GM19239 (cell line): ENCODE measurements at places on chromosomes 12 and 14.

- DNase-seq = no peak
Measured at GRCh38 chr12:2221030-2221621, 168.3 kb downstream of the CACNA1C start.

DNA sequence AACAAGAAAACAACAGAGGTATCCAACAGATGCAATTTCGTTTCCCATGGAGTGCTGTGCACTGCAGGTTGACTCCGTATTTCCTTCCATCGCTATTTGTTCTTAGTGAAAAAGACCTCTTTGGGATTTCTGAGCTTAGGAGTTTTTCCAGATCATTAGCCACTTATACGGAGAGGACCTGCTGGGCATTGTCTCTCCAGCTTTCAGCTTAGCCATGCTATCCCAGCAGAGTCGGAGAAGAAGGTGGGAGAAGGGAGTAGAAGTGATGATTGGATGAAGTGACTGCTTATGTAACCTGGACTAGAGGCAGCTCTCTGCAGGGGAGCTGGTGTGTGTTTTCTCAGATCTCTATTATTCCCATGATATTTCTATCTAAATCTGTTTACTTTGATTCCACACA lies 737.7 kb downstream of the DIO2 start:
- no peak for DNase-seq

GRCh38 chr14:103480595-103480994 lies 42.0 kb downstream of the CKB start:
- DNase-seq = no peak

DNA sequence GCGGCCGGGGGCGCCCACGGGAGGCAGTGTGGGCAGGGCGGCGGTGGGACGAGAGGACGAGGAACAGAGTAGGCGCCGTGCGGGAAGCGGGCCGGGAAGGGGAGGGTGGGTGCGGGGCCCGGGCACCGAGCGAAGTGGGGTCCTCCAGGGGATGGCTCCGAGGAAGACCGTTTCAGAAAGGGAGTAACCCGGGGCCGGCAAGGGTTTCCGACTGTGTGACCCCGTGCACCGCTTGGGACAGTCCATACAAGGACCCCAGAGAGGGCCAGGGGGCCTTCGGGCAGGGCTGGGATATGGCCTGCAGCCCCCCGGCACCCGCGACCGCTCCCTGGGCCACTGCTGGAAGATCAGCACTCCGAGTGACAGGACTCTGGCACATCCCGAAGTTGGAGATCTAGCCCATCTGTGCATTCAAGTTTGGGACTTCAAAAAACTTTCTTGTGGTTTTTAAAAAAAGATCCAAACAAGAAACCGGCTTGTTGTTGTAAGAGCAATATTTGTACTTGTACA lies 448 bp downstream of the TSPAN9 start:
- DNase-seq = no peak

- no peak for DNase-seq
Measured at GRCh38 chr12:131835616-131836171, 7.5 kb downstream of the MMP17 start.

- no peak for DNase-seq
Measured at GRCh38 chr12:4849115-4849541, 60.6 kb upstream of the KCNA1 start.

- DNase-seq = no peak
Measured at GRCh38 chr12:5507401-5507935, 75.6 kb downstream of the NTF3 start.

DNA sequence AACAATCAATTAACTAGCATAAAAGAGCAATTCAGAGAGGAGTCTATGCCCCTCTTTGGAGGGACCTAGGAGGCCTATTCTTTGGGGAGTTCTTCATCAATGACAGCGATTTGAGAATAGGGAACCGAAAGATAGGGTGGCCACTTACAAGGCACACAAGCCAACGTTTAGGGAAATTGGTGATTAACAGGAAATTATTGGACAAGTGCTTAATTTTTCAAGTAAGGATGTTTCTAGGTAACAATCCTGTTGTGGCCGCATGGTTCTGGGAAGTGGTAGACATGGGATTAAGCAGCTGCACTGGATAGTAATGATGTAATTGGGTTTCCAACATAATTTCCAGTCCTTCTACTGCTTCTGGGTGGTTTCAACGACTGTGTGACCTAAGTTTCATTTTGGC lies 83.2 kb downstream of the HMGA2 start:
- DNase-seq = no peak

DNA sequence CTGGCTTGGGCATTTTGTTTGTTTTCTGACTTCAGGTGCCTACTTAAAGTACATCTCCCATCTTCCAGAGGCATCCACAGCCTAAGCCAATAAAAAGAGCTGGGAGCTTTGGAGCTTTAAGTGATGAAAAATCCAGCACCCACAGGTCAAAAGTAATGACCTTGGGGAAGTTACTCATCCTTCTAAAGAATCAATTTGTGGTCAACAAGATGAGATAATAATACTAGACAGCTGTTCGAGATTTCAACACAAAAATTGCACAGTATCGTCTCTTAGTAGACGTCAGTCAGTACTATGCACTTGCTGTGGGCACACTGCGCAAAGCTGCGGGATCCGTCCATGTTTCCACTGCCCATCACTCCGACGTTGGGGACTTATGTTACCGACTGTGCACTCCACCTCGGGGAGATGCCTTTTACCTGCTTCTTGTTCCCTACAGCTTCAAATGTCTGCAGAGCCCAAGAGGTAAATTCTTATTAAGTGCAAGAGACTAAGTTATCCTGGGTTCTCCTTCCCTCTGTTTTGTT lies 1.3 kb downstream of the ST8SIA1 start:
- no peak for DNase-seq

DNA sequence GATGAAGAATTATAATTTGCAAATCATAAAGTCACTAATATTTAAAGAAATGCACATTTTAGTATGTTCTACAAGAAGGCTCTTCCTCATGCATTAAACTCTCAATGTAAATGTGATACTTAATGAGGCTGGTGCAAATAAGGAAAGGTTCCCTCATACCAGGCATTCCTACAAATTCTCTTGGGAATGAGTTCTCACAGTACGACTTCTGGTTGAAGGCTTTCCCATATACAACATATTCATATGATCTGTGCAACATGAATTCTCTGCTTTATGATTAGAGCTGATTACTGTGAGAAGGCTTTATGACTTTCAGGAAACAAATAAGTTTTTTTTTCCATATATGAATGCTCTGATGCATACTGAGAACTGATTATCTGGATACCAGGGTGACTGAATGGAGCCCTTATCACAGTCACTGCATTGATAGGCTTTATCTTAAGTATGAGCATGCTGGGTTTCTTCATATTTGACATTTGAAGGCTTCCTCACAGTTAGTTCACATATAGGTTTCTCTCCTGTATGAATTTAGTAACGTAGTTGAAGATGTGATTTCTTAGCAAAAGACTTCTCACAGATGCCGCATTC lies 293.9 kb downstream of the RAD51B start:
- DNase-seq = no peak

GRCh38 chr12:101967506-101967905 lies 90.1 kb downstream of the DRAM1 start:
- DNase-seq = no peak

GRCh38 chr12:116661341-116661740 lies 76.5 kb downstream of the SPRING1 start:
- DNase-seq = no peak

- no peak for DNase-seq
Measured at GRCh38 chr12:126847005-126847629, 1419.9 kb upstream of the TMEM132C start.

DNA sequence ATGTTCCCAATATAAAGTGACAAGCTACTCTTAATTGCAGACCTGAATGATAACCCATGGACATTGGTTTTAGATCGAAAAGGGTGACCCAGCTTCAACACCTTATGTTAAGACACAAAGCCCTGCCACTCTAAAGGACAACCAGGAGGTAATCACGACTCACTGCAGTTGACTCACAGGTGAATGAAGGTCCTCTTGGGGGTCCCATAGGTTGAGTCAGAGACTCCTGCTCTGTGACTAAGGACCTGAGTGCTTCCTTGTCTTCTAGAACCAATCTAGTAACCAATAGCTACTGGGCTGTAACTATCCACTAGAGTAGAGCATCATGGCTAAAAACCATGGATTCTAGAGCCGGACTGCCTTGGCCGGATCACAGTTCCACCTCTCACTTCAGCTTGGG lies 73.8 kb downstream of the KCNK10 start:
- no peak for DNase-seq

GRCh38 chr14:55514819-55515490 lies 65.1 kb upstream of the KTN1 start:
- no peak for DNase-seq

DNA sequence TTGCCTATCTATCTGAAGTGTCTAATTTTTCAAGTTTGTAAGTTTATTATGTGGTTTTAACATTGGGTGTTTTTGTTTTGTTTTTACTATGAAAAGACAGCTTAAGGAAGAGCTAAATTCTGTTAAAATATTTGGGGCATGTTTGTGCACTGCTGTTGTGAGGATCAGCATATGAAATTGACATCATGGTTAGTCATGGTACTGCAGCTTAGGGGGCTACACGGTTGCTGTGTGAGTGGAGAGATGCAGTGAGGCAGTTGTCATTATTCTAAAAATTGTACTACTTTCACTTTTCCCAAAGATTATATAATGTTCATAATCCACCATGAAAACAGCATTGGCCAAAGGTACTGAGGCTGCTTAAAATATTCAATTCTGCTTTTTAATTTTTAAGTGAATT lies 49.0 kb downstream of the ZC3H14 start:
- DNase-seq = no peak

- DNase-seq = no peak
Measured at GRCh38 chr14:76922584-76922983, 96.4 kb downstream of the LRRC74A start.

GRCh38 chr14:105476831-105477659 lies 2.4 kb downstream of the CRIP2 start:
- DNase-seq = no peak

DNA sequence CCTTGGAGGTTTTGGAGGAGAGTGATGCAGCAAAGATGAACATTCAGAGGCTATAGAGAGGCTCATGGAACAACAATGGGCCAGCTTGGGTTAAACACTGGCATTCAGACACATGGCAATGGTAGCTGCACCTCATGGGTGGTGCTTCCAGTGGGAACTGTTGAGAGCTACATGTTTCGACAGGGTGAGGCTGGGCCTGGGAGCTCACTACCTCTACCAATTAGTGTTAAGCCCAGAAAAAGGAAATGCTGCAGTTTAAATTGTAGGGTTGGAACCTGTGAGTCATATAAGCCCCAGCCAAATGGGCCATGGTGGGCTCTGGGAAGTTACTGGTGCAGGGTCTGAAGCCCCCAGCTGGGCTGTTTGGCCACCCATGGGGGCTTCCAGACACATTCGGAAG lies 279.7 kb downstream of the ZFP36L1 start:
- DNase-seq = no peak

GRCh38 chr14:31075144-31075543 lies 49.0 kb upstream of the STRN3 start:
- DNase-seq = no peak

DNA sequence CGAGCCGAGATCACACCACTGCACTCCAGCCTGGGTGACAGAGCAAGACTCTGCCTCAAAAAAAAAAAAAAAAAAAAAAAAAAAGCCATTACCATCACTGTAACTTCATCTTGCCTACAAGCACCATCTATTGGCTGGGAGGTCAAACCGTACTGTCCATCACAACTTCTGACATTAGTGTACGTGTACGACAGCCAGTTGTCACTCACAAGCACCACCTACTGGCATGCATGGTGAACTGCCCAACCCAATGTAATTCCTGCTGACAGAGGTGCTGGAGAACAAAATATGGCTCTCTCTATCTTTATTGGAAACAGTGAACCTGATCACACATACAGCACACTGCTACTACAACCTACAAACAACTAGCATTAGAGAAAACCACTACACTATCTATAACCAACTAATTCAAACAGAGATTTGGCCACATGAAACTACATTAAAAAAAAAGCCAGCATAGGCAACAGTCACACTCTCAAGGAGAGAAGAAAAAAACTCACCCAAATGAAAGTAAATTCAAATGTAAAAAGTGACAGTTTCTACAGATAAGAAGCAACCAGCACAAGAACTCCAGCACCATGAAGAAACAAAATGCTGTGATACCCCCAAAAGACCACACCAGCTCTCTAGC lies 82.3 kb downstream of the PUS7L start:
- DNase-seq = peak; percentile 20

DNA sequence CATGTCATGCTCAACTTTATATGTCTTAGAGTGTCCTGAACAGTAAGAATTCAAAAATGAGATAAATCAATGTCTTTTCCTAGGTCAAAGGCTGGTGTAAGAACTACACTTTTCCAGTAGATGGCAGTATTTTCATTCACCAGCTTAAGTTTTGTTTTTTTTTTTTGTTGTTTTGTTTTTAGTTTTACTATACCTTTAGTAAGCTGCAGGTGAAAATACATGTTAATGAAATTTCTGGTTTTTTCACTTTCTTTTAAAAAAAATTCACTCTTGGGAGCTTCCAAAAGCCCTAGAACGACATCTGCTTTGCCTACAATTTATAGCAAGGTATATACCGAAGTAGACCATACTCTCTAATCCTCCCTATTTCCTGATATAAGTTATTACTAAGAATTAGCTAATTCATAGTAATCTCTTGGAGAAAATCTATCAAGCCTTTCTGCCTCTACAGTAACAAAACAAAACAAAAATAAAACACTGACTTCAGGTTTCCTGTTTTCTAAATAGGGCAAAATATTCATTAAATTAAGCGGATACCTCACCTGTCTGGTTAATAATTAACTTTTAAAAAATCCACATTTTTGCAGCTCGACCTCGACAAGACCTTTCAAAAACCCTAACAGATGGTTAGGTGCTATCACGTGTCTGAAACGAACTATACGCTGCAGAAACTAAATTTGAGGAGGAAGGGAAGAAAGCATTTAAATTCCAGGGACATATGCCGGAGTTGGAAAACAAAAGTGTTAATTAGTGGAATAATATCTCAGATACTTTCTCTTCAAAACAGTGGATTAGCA lies 2.7 kb upstream of the SAMD4A start:
- DNase-seq = peak; percentile 8

DNA sequence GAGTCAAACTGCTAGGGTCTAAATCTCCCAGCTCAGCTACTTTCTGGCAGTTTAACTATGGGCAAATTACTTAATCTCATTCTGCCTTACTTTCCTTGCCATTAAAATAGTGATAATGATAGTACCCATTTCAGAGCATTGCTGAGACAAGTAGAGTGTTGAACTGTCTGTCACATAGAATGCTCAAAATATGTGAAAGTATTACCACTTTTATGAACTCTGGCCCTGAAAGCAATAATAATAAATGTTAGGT lies 19.9 kb downstream of the SRGAP1 start:
- no peak for DNase-seq

- no peak for DNase-seq
Measured at GRCh38 chr14:96423446-96424108, 31.6 kb downstream of the AK7 start.

GRCh38 chr12:65808580-65808979 lies 15.7 kb upstream of the HMGA2 start:
- DNase-seq = no peak

DNA sequence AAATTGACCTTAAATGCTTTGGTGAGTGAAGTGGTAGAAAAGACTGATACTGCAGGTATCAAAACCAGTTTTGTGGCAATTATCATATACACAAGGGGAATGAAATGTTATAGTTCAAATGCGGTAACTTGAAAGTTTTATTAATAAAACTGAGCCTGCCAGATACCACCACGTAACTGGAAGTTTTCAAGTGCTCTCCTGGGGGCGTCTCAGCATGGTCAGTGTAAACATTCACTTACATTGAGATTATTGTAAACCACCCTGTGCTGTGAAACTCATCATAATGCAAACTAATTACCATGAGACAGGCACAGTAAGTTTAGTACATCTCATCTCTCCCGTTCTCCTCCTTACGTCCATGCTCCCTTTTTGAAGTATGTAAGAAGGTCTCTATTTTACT lies 280.7 kb upstream of the FAR2 start:
- no peak for DNase-seq

- peak; percentile 51 for DNase-seq
Measured at GRCh38 chr14:91177073-91178034, 63.5 kb downstream of the DGLUCY start.
